ENCODE measurements at places on chromosomes 11 and 22.

- no peak for DNase-seq
Observed at GRCh38 chr22:44459041-44459440, 39.0 kb downstream of the RTL6 start.

GRCh38 chr11:58577555-58578135 is 1.2 kb upstream of the ZFP91 start:
- DNase-seq = peak; percentile 66

DNA sequence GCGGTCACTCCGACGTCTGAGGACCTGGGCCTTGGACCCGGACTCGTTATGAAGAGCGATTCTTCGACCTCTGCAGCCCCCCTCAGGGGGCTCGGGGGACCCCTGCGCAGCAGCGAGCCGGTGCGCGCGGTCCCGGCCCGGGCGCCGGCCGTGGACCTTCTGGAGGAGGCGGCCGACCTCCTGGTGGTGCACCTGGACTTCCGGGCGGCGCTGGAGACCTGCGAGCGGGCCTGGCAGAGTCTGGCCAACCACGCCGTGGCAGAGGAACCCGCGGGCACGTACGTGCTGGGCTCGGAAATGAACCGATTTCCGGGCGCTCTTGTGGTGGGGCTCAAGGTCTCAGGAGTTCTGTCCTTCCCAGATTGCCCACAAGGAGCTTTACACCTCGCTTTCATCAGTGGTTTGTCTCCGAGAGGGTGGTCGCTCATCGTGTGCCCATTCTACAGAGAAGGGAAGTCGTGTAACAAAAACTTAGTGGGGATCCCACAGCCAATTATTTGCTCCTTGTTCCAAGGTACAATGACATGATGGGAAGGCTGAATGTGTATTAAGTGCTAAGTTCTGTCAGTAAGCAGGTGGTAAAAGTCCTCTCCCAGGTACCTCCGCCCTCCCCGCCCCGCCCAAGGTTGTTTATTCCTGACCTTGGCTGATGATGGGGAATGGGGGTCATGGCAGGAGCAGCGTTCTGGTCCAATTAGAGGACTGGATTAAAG is 695 bp downstream of the PEX26 start:
- no peak for DNase-seq

GRCh38 chr22:36606114-36606513 is 77.1 kb upstream of the EIF3D start:
- no peak for DNase-seq

DNA sequence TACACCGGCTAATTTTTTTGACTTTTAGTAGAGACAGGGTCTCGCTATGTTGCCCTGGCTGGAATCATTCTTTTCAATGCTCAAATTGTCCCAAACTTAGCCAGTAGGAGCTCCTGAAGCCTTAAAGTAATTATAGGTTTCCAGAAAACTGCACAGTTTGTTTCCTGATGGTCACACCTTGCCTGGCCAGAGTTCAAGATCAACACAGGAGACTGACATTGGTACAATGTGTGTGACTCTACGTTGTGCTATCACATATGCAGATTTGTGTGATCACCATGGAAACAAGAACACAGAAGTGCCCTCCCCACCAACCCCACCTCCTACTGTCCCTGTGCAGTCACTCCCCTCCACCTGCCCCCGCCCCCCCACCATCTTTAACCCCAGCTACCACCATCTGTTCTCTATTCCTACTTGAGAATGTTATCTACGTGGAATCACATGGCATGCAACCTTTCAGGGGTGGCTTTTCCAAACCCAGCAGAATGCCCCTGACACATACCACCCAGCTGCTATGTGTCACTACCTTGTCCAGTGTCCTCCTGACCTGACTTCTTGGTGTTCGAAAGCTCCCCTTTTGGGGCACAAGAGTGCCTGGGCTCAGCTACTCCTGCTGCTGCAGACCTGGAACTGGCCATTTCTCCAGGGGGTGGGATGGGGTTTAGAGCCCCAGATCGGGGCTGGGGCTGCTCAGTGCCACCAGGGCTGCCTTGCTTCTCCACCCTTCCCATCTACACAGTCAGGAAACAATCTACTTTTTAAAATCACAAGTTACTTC is 6.1 kb upstream of the NAP1L4 start:
- no peak for DNase-seq

GRCh38 chr11:115644856-115645255 is 140.6 kb upstream of the CADM1 start:
- DNase-seq = no peak

DNA sequence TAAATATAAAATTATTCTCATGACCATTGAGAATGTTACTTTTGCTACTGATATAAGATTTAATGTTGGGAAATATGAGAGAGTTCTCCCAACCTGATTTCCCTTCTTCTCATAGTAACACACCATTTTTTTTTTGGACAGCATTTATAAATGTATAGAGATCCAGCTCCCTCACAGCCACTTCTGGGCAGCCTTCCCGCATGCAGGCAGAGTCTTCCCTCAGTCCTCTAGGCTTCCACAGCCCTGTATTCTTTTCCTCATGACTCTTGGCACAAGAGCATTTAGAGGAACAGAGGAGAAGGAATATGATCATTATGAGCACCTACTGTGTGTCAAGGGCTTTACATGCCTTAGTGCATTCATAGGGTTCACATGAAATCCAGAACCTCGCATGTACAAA is 9.0 kb downstream of the DTX4 start:
- no peak for DNase-seq

GRCh38 chr11:111764621-111765020 is 1.6 kb downstream of the PPP2R1B start:
- no peak for DNase-seq

DNA sequence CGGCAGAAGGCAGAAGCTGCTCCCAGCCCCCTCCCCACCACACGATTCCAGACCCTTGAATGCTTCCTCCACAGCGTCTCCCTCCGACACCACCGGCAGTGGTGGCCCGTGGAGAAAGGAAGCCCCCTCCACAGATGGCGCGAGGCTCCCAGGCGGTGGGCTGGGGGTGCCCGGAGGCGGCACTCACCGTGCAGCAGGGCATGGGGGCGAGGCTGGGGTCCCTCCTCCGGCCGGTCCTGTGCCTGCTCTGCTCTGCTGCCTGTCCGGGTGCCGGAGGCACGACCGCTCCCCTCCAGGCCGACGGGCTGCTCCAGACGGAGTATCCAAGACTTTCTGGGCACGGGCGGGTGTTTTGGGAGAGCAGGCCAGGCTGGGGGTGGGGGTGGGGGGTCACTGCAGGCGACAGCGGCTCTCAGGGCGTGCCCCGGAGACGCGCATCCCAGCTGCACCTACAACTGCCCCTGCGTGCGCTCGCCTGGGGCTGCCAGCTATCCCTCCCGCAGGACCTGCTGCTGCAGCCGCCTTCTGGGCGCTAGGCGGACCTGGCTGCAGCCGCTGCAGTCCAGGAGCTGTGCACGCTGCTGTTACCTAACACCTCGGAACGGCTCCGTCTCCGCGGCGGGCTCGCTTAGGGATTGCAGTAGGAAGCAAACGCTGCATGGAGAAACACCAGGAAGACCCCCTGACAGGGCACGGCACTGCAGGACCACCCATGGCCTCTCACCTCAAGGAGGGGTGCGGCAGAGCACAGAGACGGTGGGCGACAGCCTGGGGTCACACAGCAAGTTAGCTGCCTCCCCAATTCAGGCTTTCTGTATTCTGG is 15.2 kb downstream of the MRGPRG start:
- no peak for DNase-seq

DNA sequence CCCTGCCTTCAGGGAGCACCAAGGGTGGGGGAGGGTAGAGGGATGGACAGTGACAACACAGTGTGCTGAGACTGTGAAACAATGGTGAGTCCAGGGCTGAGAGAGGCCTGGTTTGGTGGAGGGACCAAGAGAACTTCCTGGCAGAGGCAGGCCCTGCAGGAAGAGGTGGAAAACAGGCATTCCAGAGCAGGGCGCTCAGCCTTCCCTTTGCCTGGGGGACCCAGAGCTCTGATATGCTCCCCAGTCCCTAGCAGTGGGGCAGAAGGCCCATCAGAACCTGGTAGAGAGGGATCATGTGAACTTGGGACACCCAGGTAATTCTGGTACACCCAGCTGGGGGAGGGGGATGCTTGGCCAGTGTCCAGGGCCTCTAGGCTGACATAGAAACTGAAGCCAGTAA is 17.2 kb upstream of the UVRAG start:
- DNase-seq = no peak

DNA sequence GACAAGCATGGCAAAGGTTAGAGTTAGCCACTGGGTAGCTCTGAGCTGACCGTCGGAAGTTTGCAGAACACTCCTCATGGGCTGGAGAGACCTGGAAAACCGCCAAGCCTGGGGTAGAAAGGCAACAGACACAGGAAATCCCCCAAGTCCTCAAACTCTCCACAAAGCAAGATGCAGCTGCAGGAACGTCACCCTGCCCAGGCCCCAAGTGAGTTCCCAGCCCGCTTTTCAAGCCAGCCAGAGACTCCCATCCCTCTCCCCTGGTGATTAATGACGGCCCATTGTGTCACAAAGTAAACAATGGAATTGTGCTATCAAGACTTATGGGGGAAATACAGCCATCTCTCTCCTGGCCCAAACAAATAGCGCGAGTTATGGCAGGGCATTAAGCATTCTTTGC is 633.0 kb downstream of the TBC1D22A start:
- DNase-seq = no peak

DNA sequence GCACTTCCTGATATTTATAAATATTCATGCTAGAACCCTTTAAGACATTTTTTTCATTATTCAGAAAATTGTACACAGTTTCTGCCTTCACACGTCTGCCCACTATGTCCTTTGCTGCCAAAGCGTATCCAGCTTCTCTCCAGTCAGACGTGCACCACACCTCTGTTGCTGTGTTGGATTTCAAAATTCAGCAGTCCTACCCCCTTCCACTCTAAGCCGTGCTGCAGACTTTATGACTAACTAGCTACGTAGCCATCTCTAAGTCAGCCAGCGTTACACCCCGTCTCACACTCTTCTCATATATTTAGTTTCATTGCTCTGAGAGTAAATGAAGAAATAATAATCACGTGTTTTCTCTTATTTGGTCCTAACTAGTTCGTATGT is 28.2 kb upstream of the OPCML start:
- DNase-seq = no peak

- no peak for DNase-seq
Observed at GRCh38 chr22:41488596-41489385, 19.9 kb downstream of the ACO2 start.

- no peak for DNase-seq
Observed at GRCh38 chr22:23856721-23857605, 712 bp upstream of the SLC2A11 start.

DNA sequence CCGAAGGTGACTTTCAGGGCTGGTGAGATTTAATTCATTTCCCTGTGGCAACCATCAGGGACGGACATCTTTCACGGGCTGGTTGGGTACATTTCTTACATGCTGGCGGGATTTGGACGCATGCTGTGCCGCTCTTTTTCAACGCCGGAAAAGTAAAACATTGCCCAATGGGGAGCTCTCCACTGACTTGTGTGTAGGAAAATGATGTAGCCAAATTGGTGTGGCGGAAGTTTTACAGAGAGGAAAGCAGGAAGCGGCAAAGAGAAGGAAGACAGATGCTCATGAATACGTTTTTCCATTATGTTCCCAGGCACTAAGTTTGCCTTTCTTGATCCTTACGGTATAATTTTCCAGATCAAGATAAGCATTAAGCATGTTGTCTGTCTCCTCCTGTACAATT is 375.8 kb downstream of the NTM start:
- DNase-seq = no peak

DNA sequence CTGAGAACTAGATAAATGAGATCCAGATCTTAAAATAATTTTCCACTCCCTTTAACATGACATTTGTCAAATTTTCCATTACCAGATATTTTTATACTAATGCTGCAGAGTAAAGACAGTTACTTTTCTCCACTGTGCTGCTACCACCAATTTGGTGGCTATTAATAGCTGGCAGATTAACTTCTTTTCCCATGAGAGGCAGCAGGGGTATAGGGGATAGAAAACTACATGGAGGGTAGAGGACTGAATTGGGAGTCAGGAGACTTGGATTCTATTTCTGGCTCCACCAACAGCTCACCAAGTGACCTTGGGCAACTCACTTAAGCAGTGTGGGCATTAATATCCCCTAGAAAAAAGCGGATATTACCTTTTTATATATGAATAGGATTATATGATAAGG is 69.2 kb downstream of the KIF18A start:
- no peak for DNase-seq

GRCh38 chr22:48892578-48893287 is 934.9 kb downstream of the BRD1 start:
- no peak for DNase-seq

GRCh38 chr22:38835888-38836301 is 7.9 kb downstream of the NPTXR start:
- no peak for DNase-seq

DNA sequence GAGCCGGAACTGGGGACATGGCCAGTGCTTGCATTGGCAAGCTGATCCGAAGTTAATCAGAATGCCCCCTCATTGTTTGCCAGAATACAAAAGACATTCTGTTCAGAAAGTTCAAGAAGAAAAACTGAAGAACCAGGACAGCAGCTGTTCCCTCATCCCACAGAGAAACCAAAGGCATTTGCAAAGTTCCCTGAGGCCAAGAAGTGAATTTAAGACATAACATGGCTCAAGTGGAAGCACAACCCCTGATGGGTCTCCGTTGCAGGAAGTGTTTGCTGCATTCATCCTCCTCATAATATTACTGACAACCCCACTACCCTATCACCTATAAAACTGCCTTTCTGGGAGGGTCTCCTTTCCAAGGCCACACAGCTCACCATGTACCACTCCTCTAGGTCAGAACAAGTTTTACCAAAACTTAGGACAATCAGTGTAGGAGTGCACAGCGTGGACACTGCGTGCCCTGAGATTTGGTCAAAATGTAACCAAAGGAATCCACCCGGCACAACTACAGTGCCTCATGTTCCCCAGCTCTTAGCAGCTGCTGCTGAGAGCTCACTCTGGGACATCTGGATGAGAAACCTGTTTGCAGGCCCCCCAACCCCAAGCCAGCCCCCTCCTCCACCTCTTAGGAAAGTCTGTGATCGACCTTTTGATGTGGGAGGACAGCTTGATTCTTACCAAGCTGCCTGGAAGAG is 101.6 kb upstream of the AKIP1 start:
- DNase-seq = no peak

- DNase-seq = no peak
Observed at GRCh38 chr11:71462726-71463125, 9.7 kb downstream of the NADSYN1 start.

DNA sequence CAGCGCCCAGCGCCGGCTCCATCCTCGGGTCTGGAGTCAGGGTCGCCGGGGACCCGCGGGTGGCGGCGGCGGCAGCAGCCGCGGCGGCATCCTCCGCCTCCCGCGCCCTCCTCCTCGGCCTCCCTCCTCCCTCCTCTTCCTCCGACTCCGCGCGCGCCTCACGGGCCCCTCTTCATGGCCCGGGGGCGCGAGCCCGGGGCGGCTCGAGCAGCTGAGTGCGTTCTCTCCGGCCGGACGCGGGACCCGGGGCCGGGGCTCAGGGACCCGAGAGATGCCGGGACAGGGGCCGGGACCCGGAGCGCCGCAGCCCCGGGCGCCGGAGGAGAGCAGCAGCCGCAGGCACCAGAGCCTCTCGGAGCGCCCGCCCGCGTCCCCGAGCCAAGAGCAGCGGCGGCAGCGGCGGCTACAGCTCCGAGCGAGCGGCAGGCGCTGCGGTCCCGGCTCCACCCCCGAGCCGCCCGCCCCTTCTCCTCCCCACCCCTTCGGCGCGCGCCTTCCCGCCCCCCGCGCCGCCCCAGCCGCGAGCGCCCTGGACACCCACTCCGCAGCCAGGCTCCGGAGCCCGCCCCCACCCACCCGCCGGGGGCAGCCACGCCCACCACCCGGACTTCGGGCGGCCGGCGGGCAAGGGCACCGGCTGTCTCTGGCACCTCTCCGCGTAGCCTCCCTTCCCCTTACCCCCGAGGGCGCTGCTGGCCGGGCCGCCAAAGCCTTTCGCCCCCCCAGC is at the start of gene CHST1:
TSS of gene CHST1 (minus strand) at position 417 of the 727 bp plus-strand sequence. CDS start 14,699 bp downstream, outside the sequence.
- DNase-seq = no peak

- no peak for DNase-seq
Observed at GRCh38 chr11:64885367-64886286, 7.2 kb upstream of the EHD1 start.
